ENCODE measurements at places on chromosomes 5 and 9. TPM values are rescaled to one million over a fixed set of nuclear protein-coding genes. Genes with fewer than 3 reads are reported as not detected.

DNA sequence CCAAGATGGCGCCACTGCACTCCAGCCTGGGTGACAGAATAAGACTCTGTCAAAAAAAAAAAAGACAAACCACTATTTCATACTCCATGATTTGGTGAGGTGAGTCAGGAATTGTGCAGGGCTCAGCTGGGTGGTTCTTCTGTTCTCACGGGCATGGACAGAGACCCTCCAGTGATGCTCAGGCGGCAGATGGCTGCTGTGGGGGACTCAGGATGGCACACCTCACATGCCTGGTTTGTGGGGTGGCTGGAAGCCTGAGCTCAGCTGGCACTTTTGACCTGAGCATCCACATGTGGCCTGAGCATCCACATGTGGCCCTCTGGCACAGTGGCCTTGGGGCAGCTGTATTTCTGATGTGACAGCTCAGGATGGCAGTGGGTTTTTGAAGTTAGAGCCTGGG lies 217.2 kb downstream of the IRX2 start:
- H3K36me3 ChIP-seq, result no peaks in the 10 kb centered on the region
- DNase-seq, result no peak
- H3K4me3 ChIP-seq, result no peak overlapping the region
- no peak overlapping the region for H3K27ac ChIP-seq

GRCh38 chr5:65062469-65063083 lies 293.8 kb downstream of the CWC27 start:
- H3K27ac ChIP-seq, result no peak overlapping the region
- no peak overlapping the region for H3K4me3 ChIP-seq
- H3K4me1 ChIP-seq, result no peaks in the 10 kb centered on the region
- DNase-seq, result no peak
- peaks cover 7% of the 10 kb centered on the region for H3K27me3 ChIP-seq

DNA sequence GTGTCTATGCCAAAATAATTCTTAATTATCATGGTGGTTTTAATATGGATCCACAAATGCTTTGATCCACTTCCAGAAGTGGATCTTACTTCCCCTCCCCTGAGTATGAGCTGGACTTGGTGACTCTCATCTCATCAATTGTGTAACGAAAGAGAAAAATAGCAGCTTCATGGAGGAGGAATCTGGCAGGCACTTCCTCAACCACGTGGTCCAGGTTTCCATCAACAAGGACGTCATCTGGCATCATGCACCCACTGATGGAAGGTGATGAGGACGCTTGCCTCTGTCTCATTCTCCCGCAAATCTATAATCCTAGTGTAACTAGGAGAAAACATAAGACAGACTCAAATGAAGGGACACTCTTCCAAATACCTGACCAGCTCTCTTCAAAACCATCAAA lies 54.6 kb upstream of the S1PR3 start:
- H3K27me3 ChIP-seq, result peaks cover 2% of the 10 kb centered on the region
- H3K4me1 ChIP-seq, result no peaks in the 10 kb centered on the region
- H3K36me3 ChIP-seq, result no peaks in the 10 kb centered on the region
- no peak overlapping the region for H3K4me3 ChIP-seq
- peak; percentile 45 for DNase-seq
- H3K27ac ChIP-seq, result no peak overlapping the region

DNA sequence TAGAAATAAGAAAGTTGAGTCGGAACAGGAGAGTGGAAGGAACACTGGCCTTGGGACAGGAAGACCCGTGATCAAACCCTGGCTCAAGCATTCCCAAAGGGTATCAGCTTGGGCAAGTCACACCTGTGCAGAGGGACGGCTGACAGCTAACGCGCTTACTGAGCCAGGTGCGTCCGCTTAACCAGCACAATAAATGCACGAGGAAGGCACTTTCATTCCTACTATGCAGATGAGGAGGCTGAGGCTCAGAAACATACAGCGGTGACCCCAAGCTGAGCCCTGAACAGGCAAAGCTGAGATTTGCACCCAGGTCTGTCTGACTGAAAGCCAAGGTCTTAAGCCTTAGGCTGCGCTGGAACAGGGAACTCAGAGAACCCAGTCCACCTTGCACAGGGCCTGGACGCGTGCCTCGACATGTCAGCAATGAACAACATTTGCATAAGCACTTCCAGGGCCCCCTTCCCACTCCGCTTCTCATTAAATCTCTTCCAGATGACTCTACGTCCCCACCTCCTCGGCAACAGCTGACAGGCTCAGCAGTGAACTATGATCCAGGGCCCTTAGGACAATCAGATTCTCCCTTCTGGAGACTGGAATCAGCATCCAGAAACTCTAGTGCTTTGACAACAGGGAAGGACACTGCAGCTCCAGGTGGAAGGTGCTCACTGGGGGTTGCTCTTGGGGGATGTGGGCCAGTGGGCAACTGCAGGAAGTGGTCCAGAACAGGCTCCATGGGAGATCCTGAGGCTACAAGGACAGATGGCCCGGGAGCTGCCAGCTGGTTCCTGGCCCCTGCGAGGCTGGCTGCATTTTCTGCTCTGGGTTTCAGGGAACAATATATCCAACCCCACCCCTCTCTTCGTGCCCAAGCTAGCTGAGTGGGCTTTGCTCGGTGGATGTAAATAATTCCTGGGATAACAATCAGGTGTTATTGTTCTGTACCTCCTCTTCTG lies 35.2 kb downstream of the SH3PXD2B start:
- no peak for DNase-seq
- no peaks in the 10 kb centered on the region for H3K36me3 ChIP-seq
- no peak overlapping the region for H3K27ac ChIP-seq
- peaks cover 3% of the 10 kb centered on the region for H3K4me1 ChIP-seq
- H3K27me3 ChIP-seq, result no peaks in the 10 kb centered on the region

- no peaks in the 10 kb centered on the region for H3K27me3 ChIP-seq
- no peak overlapping the region for H3K27ac ChIP-seq
- no peaks in the 10 kb centered on the region for H3K4me1 ChIP-seq
- no peaks in the 10 kb centered on the region for H3K36me3 ChIP-seq
Observed at GRCh38 chr5:127878174-127878750, 175.1 kb downstream of the CCDC192 start.

DNA sequence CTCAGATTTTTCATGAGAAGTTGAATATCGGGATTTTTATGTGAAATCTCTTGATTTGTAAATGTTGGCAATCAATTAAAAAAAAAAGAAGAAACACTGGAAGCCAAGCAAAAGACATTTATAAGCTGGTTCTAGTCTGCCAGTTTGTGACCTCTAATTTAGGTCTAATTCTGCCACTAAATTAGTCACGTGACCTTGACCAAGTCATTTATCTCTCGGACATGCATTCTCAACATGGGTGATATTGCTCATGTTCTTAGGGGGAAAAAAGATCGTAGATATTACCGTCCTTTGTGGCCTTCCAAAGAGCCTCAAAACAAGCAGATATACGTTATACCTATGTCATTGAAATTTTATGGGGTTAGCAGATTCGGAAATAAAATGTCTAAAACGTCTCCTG lies 52.9 kb upstream of the PTPDC1 start:
- H3K27ac ChIP-seq, result no peak overlapping the region
- peaks cover 15% of the 10 kb centered on the region for H3K4me1 ChIP-seq
- no peaks in the 10 kb centered on the region for H3K36me3 ChIP-seq
- peak overlapping the region; percentile 74 for H3K4me3 ChIP-seq
- no peak for DNase-seq
- no peaks in the 10 kb centered on the region for H3K27me3 ChIP-seq

DNA sequence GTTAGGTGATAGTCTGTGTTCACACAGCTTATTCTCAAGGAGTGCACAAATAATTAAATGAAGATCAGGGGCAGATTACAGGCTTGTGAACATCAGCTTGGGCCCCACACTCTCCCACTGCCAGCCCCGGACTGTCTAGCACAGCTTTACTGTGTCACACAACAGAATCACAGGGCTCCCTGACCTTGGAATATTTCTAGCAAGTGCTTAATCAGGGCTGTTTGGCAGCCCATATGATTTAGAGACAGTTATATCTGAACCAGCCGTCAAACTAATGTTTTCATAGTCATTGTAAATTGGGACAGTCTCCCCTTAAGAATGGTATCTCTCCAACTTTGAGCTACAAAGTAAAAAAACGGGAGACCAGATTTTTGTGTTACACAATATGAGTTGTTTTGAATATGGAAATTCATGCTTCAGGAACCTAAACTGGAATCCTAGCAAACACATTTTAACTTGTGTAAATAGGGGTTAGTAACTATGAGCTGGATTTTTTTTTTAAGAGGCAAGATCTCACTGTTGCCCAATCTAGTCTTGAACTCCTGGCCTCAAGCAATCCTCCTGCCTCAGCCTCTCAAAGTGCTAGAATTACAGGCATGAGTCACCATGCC lies 517.6 kb downstream of the BNC2 start:
- no peaks in the 10 kb centered on the region for H3K4me1 ChIP-seq
- H3K4me3 ChIP-seq, result no peak overlapping the region
- DNase-seq, result no peak
- no peaks in the 10 kb centered on the region for H3K36me3 ChIP-seq

DNA sequence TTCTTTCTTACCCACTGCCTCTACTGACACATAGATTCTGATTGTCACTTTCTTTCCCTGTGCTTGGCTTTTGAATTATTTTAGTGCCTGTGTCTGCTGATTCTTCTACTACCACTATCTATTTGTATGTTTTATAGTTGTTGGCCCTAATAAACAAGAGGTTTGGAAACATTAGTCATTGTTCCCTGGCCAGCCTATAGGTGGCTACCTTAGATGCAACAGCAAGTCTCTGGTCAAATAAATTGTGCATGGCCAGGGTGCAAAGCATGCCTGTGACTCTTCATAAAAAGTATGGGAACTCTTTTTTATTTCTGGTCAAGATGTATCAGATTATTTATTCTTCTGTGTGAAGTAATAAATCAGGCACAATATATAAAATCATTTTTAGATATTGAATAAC lies 124.4 kb downstream of the PLK2 start:
- H3K27ac ChIP-seq, result no peak overlapping the region
- no peak overlapping the region for H3K4me3 ChIP-seq
- no peaks in the 10 kb centered on the region for H3K4me1 ChIP-seq

DNA sequence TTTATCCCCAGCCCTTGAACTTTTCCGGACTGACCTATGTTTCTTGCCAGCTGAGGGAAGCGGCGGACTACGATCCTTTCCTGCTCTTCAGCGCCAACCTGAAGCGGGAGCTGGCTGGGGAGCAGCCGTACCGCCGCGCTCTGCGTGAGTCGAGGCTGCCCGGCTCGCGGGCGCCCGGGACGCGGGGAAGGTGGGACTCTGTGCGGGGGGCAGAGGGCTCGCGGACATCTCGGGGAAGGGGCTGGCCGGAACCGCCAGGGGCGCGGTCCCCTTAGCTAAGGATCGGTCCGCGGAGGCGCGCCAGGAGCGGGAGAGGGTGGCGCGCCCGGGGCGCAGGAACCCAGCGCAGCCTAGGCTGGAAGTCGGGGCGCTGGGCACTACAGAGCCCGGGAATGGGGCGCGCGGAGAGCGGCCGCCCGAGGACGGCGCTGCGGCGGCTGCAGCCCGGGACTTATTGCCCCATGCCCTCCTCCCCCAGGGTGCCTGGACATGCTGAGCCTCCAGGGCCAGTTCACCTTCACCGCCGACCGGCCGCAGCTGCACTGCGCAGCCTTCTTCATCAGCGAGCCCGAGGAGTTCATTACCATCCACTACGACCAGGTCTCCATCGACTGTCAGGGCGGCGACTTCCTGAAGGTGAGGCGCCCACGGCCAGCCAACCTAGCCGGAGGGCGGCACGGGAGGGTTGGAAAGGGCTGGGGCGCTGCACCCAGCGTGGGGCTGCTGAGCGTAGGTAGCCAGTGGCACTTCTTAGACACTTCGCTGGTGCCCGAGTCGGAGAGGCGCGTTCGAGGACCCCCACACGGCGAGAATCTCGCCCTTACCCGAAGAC lies 922 bp downstream of the CRHBP start:
- H3K27me3 ChIP-seq, result peaks cover 21% of the 10 kb centered on the region
- DNase-seq, result no peak
- peaks cover 13% of the 10 kb centered on the region for H3K4me1 ChIP-seq
- H3K27ac ChIP-seq, result no peak overlapping the region

DNA sequence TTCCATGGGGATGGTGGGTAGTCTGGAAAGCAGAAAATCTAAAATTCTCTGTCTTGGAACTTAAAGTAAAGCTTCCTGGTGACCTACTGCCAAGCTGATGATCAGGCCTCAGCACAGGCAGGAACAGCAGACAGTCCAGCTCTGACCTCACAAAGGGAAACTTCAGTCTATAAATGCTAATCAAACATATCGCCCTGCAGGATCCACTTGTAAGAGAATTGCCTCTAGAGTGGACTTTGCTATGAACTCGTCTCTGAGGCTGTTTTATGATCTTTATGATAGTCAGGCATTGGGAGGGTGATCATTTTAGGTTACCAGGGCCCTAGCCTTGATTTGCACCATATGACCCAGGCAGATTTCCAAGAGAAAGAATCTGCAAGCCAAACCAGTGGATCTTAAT lies 67.6 kb upstream of the SELENOP start:
- H3K36me3 ChIP-seq, result no peaks in the 10 kb centered on the region
- no peaks in the 10 kb centered on the region for H3K27me3 ChIP-seq
- H3K4me3 ChIP-seq, result no peak overlapping the region
- H3K4me1 ChIP-seq, result peaks cover 3% of the 10 kb centered on the region

DNA sequence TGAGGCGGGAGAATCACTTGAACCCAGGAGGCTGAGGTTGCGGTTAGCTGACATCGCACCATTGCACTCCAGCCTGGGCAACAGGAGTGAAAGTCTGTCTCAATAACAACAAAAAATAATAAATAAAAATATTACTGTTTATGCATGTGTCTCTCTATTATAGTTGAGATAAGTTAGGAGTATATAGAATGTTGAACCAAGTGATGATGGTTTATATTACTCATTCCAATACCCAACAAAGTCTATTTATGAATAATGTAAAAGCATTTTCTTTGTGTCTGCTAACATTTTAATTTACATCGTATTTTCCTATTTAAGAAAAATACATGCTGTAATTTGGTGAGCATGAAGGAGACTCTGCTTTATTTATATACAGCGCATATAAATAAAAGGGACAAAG lies 35.8 kb downstream of the CREBRF start:
- no peak overlapping the region for H3K4me3 ChIP-seq
- no peaks in the 10 kb centered on the region for H3K27me3 ChIP-seq
- no peak overlapping the region for H3K27ac ChIP-seq
- H3K4me1 ChIP-seq, result no peaks in the 10 kb centered on the region
- DNase-seq, result no peak

GRCh38 chr9:75105019-75105540 lies 16.8 kb downstream of the OSTF1 start:
- DNase-seq, result no peak
- peaks cover 36% of the 10 kb centered on the region for H3K4me1 ChIP-seq
- no peak overlapping the region for H3K4me3 ChIP-seq
- H3K36me3 ChIP-seq, result peaks cover 14% of the 10 kb centered on the region
- no peaks in the 10 kb centered on the region for H3K27me3 ChIP-seq
- H3K27ac ChIP-seq, result no peak overlapping the region

SPAAR gene
- not detected for total RNA-seq

CNTNAP3B gene
- not detected for total RNA-seq

F12 gene
- total RNA-seq, result 0.60 TPM

LEAP2 gene
- 0.30 TPM for total RNA-seq

NFIL3 gene
- total RNA-seq, result 32.4 TPM

FOXD4L5 gene
- total RNA-seq, result not detected

F2RL2 gene
- total RNA-seq, result not detected

PCDHGA2 gene
- total RNA-seq, result not detected

RFX3 gene
- 24.8 TPM for total RNA-seq
